ENCODE measurements at places on chromosomes 7 and 10. TPM values are rescaled to one million over a fixed set of nuclear protein-coding genes. Genes with fewer than 3 reads are reported as not detected.

MYO3A gene
- total RNA-seq = not detected

CHCHD3 gene
- 72.1 TPM for total RNA-seq

KMT2E gene
- 24.0 TPM for total RNA-seq

NPC1L1 gene
- not detected for total RNA-seq

PRR15 gene
- not detected for total RNA-seq

NPY4R2 gene
- not detected for total RNA-seq

CC2D2B gene
- total RNA-seq = not detected

HTR5A gene
- total RNA-seq = not detected

CTNNA3 gene
- not detected for total RNA-seq

CDHR3 gene
- total RNA-seq = 2.9 TPM

CUBN gene
- total RNA-seq = 0.89 TPM

Measured in bronchus fibroblast of lung (primary cell).